ENCODE measurements at places on chromosomes 1 and 21. TPM values are rescaled to one million over a fixed set of nuclear protein-coding genes. Genes with fewer than 3 reads are reported as not detected.

Gene SLAMF8
- total RNA-seq = not detected

Gene PGBD5
- 1.7 TPM for total RNA-seq

Gene DMBX1
- not detected for total RNA-seq

Gene SPRR2F
- total RNA-seq = not detected

Gene RHD
- total RNA-seq = not detected

Gene RAP1GAP
- total RNA-seq = 0.15 TPM

Gene NFIA
- 7.6 TPM for total RNA-seq

Gene S100A3
- 8.6 TPM for total RNA-seq

Gene CCDC181
- total RNA-seq = 0.50 TPM

Gene SLAMF9
- total RNA-seq = not detected

Gene CR1L
- total RNA-seq = not detected

Gene NID1
- total RNA-seq = 48.3 TPM

Gene KCNA3
- total RNA-seq = 3.5 TPM

Gene ALX3
- total RNA-seq = not detected

Gene CHD5
- total RNA-seq = 0.15 TPM

Gene BRINP3
- not detected for total RNA-seq

Gene LAMC2
- 2.3 TPM for total RNA-seq

Gene SHISA4
- 15.3 TPM for total RNA-seq

Gene CFAP45
- total RNA-seq = 1.0 TPM

Gene SHE
- total RNA-seq = 0.15 TPM

Gene SUSD4
- not detected for total RNA-seq

Gene BEND5
- total RNA-seq = not detected

Gene ATP1A4
- not detected for total RNA-seq

Gene ZC3H12A
- total RNA-seq = 10.8 TPM

Gene S100A14
- total RNA-seq = 0.33 TPM

Gene CLDN19
- total RNA-seq = not detected

Gene C1orf226
- total RNA-seq = 0.17 TPM

Gene CD53
- total RNA-seq = not detected

Gene CLEC20A
- not detected for total RNA-seq

Gene PLEKHG5
- total RNA-seq = 4.4 TPM

Gene MSH4
- total RNA-seq = 0.33 TPM

Gene ADGRL2
- 112 TPM for total RNA-seq

Gene FCN3
- total RNA-seq = not detected

Gene SRRM1
- total RNA-seq = 38.7 TPM

Gene DCST1
- total RNA-seq = not detected

Gene MTMR11
- total RNA-seq = 13.2 TPM

Gene KLF17
- 0.17 TPM for total RNA-seq

Gene IPO13
- total RNA-seq = 18.3 TPM

Gene IVL
- not detected for total RNA-seq

Gene GPR3
- not detected for total RNA-seq

Gene SELP
- total RNA-seq = not detected

Gene KANK4
- not detected for total RNA-seq

Gene WNT3A
- total RNA-seq = not detected

Gene PRKAA2
- 3.0 TPM for total RNA-seq

Gene ANGPTL3
- total RNA-seq = not detected

Gene TCP10L
- total RNA-seq = 0.17 TPM

Gene SYDE2
- 4.9 TPM for total RNA-seq

Gene ZNF648
- not detected for total RNA-seq

Gene BMP8A
- total RNA-seq = not detected

Gene CELA2A
- total RNA-seq = not detected

Gene NADK
- total RNA-seq = 31.1 TPM
